ENCODE measurements at places on chromosomes 4 and X.

DNA sequence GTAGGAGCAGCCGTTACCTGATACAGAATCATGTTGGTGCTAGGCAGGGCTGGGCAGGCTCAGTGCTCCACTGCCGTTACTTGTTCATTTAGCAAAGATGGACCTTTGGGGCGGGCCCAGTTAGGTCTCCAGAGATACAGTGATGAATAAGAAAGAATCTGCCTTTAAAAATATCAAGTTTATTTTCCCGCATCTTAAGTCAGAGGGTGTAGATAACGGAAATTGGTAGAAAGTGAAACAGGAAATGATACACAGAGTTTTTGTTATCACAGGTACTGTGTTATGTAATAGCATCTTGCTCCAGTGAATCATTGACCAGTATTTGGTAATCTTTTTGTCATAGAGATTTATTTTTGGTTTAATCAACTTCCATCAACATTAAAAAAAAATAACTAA lies 5.5 kb downstream of the TMEM131L start:
- DNase-seq = no peak

DNA sequence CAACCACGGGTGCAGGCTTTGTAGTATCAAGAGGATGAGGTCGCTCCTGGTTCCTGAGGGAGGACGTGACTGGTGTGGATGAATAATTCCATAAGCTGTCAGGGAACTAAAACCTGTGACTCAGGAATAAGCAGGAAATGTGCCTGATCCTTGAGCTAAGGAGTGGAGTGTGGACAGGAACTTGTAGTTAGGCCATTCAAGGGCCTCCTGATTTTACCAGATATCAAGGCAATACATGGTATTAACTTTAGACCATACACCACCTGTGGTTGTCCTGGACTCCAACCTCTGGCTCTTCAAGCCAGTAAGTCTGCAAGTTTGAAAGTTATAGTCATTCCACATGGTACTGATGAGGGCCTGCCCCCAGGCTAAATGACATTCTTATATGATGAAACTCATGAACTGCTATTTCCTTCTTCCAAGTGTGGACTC lies 12.1 kb upstream of the ING2 start:
- DNase-seq = no peak

- DNase-seq = no peak
Measured at GRCh38 chr4:7679406-7680040, 244.8 kb upstream of the PSAPL1 start.

DNA sequence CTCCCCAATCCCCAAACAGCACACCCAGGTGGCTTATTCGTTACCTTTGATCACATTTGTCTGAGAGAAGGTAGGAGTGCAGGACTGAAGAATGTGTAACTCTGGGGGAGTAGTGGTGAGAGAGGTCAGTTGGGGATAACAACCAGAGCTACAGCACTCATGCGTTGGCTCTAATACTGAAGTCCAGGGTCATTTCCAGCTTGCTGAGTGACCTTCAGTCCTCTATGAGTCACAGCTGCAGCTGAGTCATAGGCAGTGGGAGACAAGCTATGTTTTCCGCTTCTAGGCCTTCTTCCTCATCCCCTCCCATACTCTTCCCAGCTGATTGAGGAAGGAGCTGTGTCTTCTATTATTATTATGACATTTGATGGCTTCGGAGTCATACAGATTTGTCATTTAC lies 31.6 kb upstream of the CT47C1 start:
- DNase-seq = no peak

DNA sequence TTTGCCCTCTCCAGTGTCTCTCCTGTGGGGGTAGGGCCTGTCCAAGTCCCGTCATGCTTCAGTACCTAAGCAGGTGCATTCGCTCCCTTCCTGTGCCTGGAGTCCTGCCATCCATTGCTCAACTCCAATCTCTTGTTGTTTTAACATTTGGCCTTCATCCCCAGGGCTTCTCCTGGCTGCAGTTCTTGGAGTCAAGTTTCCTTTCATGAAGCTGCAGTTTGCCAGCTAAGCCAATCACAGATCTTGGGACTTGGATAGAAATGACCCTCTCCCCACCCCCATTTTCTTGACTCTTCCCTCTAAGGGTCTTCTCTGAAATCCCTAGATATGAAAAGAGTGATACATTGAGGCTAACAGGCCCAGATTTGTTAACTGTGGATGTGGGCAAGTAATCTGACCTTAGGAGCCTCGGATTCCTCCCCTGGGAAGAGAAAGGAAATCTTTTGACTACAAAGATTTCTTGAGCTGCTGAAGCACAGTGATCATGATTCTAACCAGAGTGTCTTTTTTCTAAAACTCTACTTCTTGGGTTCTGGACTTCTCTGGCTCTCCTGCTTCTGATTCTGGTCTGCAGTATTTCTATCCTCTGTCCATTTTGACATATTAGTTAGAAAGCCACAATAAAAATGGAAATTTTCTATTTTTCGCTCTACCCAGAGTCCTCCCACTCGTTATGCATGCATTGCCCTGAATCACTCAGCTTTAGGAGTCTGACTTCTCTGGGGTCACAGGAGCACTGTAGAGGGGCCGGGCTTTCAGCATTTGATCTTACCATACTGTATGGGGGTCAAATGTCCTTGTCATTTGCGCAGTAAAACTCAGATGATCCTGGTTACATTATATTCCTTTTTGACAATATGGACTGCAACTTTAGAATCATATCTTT lies 61.0 kb downstream of the CHRNA9 start:
- DNase-seq = no peak

DNA sequence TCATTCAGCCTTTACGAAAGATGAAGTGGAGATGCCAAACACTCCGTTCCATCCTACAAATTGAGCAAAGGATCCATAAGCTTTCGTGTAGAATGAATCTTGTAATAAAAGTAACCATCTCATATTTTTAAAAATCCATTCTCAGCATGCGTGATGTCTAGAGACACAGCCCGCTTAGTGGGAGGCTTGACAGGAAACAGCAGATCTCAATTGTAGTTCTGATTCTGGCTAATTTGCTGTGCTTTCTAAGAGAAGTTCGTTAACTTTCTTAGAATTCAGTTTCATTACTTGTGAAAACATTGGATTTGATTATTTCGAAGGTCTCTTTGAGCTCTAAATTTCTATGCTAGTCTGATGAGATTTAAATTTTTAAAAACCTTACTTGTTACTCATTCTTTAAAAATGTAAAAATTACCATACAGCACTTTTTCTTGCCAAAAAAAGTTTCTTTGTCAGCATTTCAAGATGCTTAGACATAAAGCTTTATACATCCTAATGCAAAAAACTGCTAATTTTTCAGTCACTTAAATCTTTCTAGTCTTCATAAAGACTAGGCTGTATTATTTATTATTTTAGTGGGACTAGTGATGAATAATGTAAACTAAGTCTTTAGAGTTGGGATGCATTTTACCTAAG lies 66.9 kb upstream of the NEIL3 start:
- DNase-seq = no peak

DNA sequence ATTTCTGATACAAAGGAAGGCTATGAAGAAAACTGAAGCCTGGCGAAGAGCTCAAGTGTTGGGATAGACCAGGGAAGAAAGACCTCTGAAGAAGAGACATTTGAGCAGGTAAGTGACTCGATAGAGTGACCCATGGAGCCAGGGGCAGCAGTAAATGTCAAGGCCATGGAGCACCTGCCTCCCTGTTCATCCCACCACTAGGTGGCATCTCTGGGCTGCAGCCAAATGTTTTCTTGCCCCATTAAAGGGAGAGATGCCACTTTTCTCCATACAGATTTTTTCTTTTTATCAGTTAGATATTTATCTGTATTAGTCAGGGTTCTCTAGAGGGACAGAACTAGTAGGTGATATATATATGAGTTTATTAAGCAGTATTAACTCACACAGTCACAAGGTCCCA lies 4.9 kb upstream of the ZNF81 start:
- peak; percentile 33 for DNase-seq

- DNase-seq = no peak
Measured at GRCh38 chrX:1521459-1521956, 15.5 kb downstream of the P2RY8 start.

DNA sequence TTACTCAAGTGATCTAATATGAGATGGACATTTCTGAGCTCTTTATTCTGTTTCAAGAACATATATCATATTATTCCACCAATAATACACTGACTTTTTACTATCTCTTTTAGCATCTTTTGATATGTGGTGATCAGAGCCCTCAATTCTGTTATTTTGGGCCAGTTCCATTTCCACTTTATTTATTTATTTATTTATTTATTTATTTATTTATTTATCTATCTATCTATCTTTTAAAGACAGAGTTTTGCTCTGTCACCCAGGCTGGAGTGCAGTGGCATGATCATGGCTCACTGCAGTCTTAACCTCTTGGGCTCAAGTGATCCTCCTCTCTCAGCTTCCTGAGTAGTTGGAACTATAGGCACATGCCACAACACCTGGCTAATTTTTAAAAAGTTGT lies 57.4 kb upstream of the GRID2 start:
- DNase-seq = no peak

- no peak for DNase-seq
Measured at GRCh38 chr4:76365636-76366035, 55.3 kb downstream of the CCDC158 start.

GRCh38 chrX:7680181-7680580 lies 162.8 kb upstream of the VCX start:
- peak; percentile 24 for DNase-seq

DNA sequence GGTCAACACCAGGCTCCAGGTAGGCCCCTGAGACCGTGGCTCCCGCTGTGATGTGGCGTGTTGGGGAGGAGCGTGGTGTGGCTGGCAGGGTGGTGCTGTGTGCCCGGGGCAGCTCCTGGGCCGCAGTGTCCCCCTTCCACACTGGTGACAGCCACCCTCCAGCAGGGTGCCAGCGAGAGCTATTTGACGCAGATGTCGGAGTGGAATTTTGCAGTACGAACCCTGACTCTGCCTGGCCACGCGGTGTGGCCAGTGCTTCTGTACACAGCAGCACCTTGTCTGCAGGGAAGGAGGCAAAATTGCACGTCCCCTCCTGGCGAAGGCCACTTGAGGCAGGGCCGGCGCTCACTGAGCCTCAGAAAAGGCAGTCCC lies 53.2 kb downstream of the CPZ start:
- DNase-seq = no peak

DNA sequence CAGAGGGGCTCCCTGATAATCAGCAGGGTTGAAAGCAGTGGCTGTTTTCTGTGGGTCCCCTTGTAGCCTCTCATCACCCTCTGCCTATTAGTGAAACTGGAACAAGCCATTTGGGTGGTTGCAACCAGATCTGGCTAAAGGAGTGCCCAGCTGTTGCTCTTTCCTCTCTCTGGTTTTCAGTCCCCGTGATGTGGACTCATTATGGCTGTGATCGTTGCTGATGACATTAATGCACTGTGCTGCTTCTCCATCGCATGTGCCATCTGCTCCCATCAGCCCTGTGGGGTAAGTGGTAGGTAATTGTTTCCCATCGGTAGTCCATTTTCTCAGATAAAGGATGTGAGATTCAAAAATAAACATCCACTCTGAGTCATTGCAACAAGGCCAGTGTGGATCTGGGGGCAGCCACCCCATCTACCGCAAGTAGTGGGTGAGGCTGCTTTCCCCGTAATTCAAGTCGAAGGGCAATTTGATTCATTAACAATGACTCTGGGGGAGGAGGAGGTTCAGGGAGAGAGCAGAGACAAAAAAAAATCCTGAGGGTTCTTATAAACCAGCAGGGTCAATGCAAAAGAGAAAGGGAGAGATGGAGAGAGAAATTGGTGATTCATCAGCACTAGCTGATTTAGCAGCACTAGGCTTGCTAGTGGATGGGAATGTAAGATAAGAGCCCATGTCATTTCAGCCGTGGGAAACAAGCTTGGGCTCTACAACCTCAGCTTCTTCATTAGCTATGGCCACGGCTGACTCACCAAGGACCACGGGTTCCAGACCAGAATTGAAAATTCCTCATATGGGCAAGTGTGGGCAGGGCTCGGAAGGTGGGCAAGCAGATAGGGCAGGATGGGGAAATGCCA lies 357.8 kb downstream of the MID1IP1 start:
- DNase-seq = peak; percentile 93

DNA sequence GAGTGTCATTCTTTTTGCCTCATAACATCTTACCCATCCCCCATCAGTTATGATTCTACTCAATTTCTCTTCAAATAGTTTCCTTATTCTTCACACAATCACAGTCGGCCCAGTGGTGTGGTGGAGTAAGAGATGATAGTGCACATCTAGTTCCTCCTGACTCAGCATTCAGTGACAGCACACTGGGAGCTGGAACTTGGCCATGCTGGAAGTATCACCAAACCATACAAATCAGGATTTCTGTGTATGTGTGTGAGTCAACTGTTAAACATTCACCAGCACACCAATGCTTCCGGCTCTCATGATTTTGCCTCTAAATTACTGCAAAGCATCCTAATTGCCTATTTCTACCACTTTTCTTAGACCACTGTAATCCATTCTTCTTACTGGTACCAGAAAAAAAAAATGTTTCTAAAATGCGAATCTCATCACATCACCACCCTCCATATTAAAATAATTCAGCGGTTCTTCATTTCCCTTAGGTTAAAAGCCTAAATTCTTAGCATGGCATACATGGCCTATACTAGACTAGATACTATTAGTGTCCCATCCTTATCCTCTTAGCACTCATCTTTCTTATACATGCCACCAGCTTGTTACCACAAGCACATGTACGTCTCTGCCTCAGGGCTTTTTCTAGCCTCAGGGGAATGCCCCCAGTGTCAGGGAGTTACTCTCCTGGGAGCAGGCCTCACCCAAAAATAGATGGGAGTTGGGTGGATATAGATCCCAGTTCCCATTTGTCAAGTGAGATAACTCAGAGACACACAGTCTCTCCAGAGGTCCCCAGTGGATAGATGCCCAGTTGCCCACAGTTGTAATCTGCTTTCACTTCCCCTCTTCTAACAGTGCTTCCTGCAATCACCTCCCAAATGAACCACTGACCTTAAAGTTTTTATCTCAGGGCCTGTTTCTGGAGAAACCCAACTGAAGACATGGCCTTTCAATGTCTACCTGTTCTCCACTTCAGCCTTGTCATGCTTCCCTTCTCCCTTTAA lies 49.2 kb upstream of the DDX53 start:
- DNase-seq = no peak

GRCh38 chr4:11768251-11768972 lies 339.7 kb upstream of the HS3ST1 start:
- no peak for DNase-seq

- DNase-seq = no peak
Measured at GRCh38 chr4:78766026-78766425, 10.1 kb upstream of the BMP2K start.
